Femur (tissue), 1 donor: ENCODE measurements at places on chromosomes 12 and 14.

DNA sequence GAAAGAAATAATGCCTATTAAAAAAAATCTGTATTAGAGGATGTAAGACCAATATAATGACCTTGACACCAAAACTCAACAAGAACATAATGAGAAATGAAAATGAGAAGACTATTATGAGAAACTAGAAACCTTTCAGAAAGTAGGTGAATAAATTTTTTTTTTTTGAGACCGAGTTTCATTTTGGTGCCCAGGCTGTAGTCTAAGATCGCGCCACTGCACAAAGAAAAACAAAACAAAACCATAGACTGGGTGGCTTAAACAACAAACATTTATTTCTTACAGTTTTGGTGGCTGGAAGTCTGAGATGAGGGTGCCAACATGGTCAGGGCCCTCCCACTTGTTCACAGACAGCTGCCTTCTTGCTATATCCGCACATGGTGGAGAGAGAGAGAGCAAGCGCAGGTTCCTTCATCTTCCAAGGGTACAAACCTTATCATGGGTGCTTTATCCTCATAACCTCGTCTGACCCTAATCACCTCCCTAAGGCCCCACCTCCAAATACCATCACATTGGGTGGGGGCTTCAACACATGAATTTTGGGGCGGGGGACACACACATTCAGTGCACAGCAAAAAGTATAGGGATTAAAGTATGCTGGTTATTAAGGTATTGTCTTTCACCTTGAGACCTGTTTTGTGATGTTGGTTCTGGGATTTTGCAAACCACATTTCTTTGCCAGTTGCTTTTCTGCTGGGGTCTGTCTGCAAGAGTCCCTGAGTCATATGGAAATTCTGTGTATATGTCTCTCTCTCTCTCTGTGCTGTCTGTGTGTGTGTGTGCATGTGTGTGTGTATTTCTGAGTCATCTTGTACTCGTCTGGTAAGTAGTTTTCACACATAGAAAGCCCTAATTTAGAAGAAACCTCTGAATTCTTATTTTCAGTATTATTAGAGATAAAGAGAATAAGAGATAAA is 26.2 kb downstream of the ZCRB1 start:
- DNase-seq = no peak

DNA sequence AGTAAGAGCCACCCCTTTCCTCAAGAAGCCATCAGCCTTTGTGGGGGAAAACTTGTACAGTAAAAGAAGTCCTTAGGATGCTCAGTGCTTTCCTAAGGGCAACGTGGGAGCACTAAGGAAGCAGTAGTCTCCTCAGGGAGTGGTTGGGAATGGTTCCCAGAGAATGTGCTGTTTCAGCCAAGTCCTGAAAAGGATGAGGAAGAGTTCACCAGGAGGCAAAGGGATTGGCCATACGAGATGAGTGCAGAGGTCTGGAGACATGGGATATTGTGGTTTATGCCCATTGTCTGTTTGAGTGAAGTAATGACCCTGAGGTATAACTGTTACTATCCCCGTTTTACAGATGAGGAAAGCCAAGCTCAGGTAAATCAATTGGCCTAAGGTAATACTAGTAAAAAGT is 86.0 kb upstream of the ATF1 start:
- peak; percentile 52 for DNase-seq

DNA sequence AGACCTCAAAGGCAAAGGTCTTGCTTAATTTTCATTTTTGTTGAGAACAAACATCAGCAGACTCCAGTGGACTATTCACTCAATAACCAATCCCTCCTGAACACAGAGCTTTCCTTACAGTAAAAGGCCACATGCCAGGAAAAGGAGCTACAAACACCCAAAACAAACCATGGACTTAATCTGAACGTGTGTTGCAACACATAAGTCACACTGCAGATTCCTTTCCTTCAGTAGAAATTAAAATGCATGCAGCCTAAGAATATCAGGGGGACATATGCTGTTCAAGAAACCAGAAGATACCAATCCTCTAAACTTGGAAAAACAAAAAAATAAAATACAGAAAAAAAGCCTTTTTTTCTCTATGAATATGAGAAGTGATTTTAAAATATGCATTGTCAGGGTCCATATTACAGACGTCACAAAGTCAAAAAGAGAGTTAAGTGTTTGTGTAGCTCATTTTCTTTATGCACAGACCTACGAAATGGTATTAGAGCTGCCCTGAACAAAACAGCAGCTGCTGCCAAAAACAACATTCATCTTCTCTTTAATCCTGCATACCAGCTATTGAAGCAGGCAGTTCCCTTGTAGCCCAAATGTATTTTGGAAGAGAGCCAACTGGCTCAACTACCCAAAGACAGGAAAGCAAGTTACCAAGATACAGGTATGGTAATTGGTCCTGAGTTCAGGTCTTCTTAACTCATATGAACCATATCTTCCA is 26.2 kb downstream of the KITLG start:
- DNase-seq = no peak

DNA sequence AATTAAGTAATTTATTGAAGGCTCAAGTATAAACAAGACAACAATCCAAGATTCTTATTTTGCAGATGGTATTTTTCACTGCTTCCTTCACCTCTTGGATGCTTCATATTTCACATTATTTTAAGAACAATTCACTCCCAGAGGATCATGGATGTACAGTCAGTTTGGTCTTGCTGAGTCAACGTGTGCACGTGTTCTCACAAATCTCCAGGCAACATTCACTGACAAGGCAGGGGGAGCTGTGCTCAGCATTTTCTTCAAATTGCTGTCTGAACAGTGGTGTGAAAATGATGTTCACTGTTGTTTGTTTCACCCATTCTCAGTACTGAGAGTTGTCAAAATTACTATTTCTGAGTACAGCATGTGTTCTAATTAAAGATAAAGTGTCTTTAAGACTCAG is 118.3 kb upstream of the SLC38A4 start:
- no peak for DNase-seq

GRCh38 chr12:27595231-27595642 is 71.2 kb downstream of the PPFIBP1 start:
- peak; percentile 84 for DNase-seq

- no peak for DNase-seq
Measured at GRCh38 chr14:72479461-72479931, 414.4 kb downstream of the DPF3 start.

DNA sequence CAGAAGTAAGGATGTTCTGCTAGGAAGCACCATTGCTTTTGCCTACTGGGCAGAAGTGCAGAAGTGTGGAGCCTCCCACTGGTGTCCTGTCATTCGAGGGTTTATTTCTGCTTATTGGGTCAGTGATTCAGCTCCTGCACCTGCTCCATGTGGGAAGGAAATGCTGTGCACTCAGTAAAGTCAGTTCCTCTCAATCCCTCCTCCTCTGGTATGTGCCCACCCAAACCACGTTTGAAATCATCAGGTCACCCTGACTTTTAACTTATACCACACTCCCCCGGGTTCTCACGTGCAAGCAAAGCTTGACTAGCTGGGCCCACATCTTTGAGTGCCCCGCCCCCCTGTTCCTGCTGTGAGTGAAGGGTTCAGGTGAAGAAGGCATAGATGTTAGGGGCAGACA is 223.7 kb downstream of the CHST11 start:
- DNase-seq = no peak

- DNase-seq = no peak
Measured at GRCh38 chr14:22929961-22930364, 787 bp upstream of the PRMT5 start.

DNA sequence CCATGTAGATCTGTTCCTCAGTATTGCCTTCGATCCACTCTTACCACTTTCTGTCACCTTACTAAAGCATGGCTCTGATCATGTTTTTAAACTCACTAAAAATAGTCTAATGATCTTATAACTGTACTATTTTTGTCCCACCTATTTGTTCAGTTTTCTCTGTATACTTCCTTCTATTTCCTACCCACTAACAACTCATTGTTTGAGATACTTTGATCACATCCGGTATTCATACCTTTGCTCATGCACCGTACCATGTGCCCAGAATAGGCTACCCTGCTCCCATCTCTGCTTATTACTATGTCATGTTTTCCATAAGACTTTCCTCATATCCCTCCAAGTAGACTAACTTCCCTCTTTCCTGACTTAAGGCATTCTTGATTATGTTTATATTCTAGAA is 128.6 kb downstream of the MED13L start:
- DNase-seq = no peak

- no peak for DNase-seq
Measured at GRCh38 chr14:31414190-31414833, 6.0 kb downstream of the HEATR5A start.

DNA sequence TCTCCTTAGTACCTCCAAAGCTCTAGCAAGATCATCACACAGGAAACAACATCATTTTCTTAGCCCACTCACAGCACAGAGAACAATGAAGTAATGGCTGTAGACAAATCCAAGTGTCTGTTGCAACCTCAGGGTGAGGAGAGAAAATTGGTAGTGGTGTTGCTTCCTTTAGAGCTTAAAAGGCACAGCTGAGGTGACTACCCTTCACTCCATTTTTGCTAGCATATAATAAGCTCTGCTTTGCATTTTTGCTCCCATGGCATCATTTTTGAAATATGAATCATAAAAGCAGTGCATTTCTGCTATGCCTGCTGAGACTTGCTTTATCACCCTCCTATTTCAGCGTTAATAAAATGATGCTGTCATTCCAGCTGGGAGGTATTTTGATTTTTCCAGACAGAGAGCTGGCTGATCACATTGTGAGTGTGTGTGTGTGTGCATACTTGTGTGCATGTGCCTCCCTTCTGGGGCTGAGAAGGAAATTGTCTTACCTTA is 18.5 kb upstream of the PCNX1 start:
- DNase-seq = no peak

GRCh38 chr14:20686386-20687143 is 2.0 kb upstream of the ANG start:
- DNase-seq = no peak

- no peak for DNase-seq
Measured at GRCh38 chr12:7072035-7072434, 11.5 kb downstream of the C1S start.
